ENCODE measurements at places on chromosomes 6 and 20.

- no peak for DNase-seq
These were observed 176.6 kb downstream of the ZDHHC14 start for GRCh38 chr6:157557559-157557958.

- DNase-seq: no peak
These were observed 102.6 kb downstream of the IBTK start for GRCh38 chr6:82144852-82145340.

GRCh38 chr20:16526433-16527380 is 46.5 kb downstream of the KIF16B start:
- DNase-seq: no peak

- no peak for DNase-seq
These were observed 5.7 kb upstream of the TENT5A start for GRCh38 chr6:81758221-81758620.

DNA sequence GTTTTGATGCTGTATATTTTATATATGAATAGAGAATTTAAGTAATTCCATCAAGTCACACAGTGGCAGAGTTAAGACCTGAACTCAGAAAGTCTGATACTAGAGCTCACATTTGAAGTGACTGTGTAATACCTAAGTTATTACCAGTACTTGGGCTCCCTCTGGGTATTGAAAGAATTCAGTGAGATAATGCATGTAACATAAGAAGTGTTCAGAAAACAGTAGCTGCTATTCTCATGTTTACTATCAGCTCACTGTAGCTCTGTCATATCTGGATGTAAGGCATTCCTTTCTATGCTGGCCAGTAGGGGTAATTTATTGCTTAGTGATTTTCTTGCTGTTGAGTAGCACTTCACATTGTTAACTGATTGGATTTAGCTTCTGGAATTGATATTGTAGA is 44.6 kb downstream of the NKX2-4 start:
- DNase-seq: no peak

- DNase-seq: no peak
These were observed 129.6 kb upstream of the IFNGR1 start for GRCh38 chr6:137348777-137349176.

DNA sequence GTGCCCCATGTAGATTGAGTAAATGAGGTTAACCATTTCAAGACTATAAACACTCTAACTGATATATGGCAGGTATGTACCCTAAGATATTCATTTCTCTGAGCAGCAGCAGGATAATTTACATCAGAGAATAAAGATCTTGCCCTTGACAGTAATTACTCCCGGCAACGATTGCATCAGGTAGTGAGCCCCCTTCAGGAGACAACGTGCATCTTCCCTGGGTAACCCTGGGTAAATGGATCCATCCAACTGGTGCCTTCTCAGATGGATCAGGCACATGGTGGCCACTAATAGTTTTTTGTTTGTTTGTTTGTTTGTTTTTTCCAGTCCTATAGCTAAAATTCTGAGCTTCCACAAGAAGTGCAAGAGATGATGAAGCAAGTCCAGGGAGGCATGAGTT is 469.4 kb upstream of the SLC35B3 start:
- no peak for DNase-seq

- no peak for DNase-seq
These were observed 44.9 kb upstream of the TMEM170B start for GRCh38 chr6:11492464-11493290.

DNA sequence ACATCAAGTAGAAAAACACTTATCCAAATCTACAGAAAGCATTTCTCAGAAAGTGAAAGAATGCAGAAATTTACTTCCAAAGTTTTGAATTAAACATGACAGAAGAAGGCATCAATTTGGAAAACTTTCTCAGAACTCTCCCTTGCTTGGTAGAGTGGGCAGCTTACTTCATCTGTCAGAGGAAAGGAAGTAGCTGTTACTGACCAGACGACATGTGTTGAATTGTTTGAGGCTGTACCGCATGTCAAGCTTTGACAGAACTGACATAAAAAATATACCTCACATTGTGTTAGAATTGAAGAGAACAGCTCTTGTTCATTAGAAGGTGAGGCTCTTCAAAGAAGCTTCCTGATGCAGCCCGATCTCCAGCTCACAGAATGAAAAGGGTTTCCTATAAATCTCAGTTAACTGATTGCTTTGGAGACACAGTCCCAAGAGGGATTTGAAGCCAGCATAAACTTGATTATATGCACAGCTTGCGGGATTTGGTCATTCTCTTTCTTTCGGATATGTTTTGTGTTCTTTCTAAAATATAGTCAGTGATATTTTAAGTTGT is 190.7 kb downstream of the PLCB1 start:
- no peak for DNase-seq

DNA sequence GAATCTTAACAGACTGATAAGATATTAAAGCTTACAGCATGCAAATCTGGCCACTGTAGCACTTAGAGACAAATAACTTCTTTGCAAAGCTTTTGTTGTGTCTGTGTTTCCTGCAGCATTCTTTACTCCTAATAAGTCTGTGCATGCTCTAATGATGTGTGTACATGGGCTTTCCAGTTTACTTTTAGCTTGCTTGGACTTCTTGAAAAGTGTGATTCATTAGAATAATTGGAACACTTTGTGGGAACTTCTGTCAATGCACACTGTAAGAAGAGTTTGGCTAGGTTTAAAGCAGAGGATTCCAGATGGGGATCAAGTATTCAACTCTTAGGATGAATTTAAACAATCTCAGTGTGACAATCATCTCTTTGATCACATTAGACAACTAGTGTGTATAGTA is 22.1 kb upstream of the TINAG start:
- DNase-seq: no peak
